ENCODE measurements at places on chromosomes 3 and 15. TPM values are rescaled to one million over a fixed set of nuclear protein-coding genes. Genes with fewer than 3 reads are reported as not detected.
A peak's percentile ranks its signal among the peaks of the same experiment; 100 is the strongest.

SCN11A gene
- 0.51 TPM for polyA plus RNA-seq

- DNase-seq = no peak
- H3K27ac ChIP-seq = no peak overlapping the region
- H3K27me3 ChIP-seq = no peaks in the 10 kb centered on the region
- H3K4me1 ChIP-seq = no peaks in the 10 kb centered on the region
- no peak overlapping the region for H3K4me3 ChIP-seq
Observed at GRCh38 chr3:9757427-9757826, 7.7 kb downstream of the OGG1 start.

- DNase-seq = no peak
- no peak overlapping the region for H3K27ac ChIP-seq
Observed at GRCh38 chr3:30078736-30079135, 527.7 kb upstream of the TGFBR2 start.

DNA sequence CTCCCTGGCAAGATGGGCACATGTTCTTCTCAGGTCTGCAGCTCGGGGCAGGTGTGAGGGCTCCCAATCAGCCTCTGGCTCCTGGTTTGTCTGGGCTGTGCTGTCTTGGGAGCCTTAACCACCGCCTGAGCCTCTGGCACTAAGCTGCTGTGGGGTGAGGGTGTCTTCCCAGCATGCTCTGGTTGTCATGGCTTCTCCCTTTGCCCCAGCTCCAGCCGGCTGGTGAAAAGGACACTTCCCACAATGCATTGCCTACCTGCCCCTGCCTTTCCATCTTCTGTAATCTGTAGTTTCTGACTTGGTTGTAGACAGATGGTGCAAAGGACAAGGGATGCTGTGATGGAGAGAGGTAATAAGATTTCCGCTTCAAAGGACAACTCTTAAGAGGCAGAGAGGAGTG, 295.3 kb downstream of the TLE3 start:
- no peak for DNase-seq
- H3K27me3 ChIP-seq = no peaks in the 10 kb centered on the region
- H3K36me3 ChIP-seq = no peaks in the 10 kb centered on the region

DNA sequence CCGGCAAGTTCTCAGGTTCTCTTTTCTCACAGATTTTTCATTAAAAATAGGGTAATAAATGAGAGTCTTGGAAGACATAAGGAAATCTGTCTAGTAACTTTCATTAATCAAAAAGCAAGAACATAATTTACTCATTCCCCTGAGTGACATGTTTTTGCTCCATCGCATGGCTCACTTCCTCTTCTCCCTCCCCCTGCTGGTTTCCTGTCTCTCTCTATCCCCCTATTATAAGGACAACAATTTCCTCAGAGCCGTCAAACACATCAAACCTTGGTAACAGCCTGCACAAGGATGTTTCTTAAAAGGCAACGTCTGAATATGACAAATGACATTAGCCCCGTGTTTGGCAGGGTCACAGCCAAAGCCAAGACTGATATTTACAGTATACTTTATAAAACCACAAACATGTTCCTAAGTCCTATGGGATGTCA, 1149.6 kb downstream of the IGSF11 start:
- no peaks in the 10 kb centered on the region for H3K36me3 ChIP-seq
- H3K27ac ChIP-seq = no peak overlapping the region
- DNase-seq = no peak
- no peaks in the 10 kb centered on the region for H3K4me1 ChIP-seq
- H3K4me3 ChIP-seq = no peak overlapping the region

GRCh38 chr3:152656972-152657355, 178.0 kb upstream of the P2RY1 start:
- H3K4me3 ChIP-seq = no peak overlapping the region
- H3K27ac ChIP-seq = peak overlapping the region; percentile 63
- DNase-seq = no peak
- no peaks in the 10 kb centered on the region for H3K27me3 ChIP-seq
- H3K4me1 ChIP-seq = peaks cover 15% of the 10 kb centered on the region
- H3K36me3 ChIP-seq = no peaks in the 10 kb centered on the region

GRCh38 chr3:117691526-117691925, 981.9 kb downstream of the TUSC7 start:
- H3K36me3 ChIP-seq = no peaks in the 10 kb centered on the region
- no peak overlapping the region for H3K27ac ChIP-seq
- no peak for DNase-seq
- peaks cover 17% of the 10 kb centered on the region for H3K4me1 ChIP-seq

GRCh38 chr3:120393243-120393642, 44.1 kb upstream of the LRRC58 start:
- no peaks in the 10 kb centered on the region for H3K4me1 ChIP-seq
- H3K36me3 ChIP-seq = peaks cover 22% of the 10 kb centered on the region
- no peak for DNase-seq
- no peaks in the 10 kb centered on the region for H3K27me3 ChIP-seq

UBAP1L gene
- polyA plus RNA-seq = 2.7 TPM
